ENCODE measurements at places on chromosomes 2 and 18. TPM values are rescaled to one million over a fixed set of nuclear protein-coding genes. Genes with fewer than 3 reads are reported as not detected.

The HIBCH gene
- 17.0 TPM for total RNA-seq

The TMEM198 gene
- total RNA-seq = 0.93 TPM

The POTEC gene
- not detected for total RNA-seq

The SCTR gene
- not detected for total RNA-seq

All from airway epithelial cell (primary cell).